ENCODE measurements at places on chromosomes 4 and X. TPM values are rescaled to one million over a fixed set of nuclear protein-coding genes. Genes with fewer than 3 reads are reported as not detected.

TMEM255A gene
- total RNA-seq: 6.7 TPM

FAM156B gene
- total RNA-seq: 19.4 TPM

PDCL2 gene
- not detected for total RNA-seq

DNA sequence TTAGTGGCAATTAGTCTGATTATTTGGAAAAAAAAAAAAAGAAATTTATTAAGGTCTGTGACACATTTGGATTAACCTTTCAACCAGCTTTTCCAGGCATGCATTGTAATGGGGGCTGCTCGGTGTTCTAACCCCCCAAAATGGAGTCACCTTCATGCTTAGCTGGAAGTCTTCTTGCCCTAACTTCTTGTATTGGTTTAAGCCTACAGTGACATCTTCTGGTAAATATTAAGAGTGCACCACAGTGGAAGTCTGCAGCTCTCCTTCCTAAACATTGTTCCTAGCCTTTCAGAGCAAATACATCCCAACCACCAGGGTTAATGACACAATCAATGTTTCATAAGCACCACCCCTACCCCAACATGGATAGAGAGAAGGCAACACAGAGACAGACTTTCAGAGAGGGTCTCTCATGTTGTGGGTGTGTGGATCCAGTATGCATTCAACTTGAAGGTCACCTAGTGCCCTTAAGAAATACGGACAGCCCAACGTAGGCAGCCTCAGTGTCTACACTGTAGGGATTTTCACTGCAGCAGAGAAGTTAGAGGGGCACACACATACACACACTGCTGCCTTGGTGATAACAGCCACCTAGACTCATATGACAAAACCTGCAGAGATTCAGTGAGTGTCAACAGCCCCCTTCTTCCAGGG lies 142.9 kb upstream of the MBNL3 start:
- peak; percentile 38 for DNase-seq

DNA sequence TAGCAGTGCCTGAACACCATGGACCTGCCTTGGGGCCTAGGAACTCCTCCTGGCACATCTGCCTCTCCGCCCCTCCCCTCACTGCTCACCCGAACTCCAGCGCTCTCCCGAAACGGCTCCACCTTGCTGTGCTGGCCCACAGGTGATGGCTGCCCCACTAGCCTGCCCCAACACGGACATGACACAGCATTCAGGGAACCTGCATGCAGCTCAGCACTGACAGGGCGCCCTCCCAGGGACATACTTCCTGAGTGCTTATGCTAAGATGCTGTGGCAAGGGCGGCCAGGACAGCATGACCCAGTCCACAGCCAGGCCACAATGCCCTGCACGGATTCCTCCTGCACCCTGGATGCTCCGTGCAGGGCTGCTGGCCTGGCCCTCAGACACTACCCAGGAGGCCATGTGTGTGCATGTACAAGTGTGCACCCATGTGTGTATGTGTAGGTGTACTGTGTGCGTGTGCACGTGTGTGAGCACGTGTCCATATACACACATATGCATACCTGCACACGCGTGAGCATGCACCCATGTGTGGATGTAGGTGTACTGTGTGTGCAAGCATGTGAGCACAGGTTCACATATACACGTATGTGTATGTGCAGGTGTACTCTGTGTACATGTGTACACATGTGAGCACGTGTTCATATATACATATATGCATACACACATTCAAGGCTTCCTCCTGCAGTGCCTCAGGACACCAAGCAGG lies 6.0 kb downstream of the TMEM271 start:
- no peak for DNase-seq

DNA sequence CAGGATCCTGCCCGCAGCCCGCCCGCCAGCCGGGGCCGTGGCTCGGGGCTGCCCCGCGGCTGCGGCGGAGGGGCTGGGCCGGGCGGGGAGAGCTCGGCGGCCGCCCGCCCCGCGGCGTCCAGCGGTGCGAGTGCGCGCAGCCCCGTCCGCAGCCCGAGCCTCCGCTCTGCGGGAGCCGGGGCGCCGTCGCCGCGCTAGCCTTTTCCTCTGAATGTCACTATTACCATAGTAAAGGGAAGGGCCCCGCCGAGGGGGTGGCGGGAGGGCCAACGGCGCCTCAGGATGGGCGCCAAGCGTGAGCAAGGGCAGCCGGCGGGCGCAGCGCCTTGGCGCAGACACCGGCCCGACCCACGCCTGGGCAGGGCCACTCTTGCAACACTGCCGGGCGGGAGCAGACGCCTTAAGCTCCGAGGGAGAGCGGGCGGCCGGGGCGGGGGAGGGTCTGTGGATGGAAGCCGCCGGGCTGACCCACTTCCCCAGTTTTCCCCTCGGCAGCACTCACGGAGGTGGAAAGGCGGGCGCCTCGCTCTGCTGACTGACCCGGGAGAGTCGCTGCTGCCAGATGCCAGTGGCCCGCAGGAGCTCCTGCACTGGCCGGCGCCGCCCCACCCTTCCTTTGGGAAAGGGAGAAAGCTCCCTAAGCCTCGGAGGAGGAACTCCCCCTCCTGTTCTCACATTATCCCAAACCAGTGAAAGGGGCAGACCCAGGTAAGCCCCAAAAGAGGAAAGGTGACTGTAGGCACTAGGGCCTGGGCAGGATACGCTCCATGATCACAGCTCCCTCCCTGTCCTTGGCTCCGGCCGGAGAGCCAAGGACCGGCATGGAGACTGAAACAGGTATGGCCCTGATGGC lies 329.4 kb downstream of the HNRNPD start:
- DNase-seq: peak; percentile 74

CLDN22 gene
- 0.31 TPM for total RNA-seq

CPLX1 gene
- total RNA-seq: not detected

Measured in tongue (tissue), 3 donors.